GM04503 (cell line): ENCODE measurements at places on chromosomes 5 and 9.

DNA sequence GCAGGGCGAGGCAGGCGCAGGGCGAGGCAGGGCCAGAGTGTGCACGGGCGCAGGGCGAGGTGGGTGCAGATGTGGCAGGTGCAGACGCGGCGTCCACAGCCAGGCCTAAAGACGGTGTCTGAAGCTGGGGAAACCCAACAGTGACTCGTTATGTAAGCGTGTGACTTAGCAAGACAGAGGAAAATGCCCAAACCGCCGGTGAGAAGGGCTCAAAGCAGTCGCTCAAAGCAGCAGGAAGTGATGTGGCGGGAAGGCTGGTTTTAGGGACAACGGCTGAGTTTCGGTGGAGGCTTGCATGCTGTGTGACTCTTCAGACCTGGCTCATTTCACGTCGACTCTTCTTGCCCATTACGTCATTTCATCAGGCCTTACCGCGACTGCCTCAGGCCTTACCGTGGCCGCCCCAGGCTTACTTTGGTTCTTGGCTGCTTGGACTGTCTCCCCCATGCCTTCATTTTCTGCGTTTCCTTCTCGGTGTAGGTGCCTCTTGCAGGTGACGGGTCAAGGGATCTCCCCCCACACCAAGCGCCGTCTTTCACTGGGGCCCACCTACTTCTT lies 50.5 kb upstream of the EXOC3 start:
- DNase-seq = no peak

GRCh38 chr9:135757356-135757755 lies 55.4 kb downstream of the KCNT1 start:
- DNase-seq = no peak

GRCh38 chr9:97853844-97854695 lies 1.0 kb downstream of the FOXE1 start:
- no peak for DNase-seq

DNA sequence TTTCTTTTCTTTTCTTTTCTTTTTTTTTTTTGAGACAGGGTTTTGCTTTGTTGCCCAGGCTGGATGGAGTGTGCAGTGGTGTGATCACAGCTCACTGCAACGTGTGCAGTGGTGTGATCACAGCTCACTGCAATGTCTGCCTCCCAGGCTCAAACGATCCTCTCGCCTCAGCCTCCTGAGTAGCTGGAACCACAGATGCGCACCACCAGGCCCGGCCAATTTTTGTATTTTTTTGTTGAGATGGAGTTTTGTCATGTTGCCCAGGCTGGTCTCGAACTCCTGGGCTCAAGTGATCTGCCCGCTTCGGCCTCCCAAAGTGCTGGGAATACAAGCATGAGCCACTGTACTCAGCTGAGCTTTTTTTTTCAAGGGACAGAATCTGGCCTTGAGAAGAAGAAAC lies 36.8 kb upstream of the TJP2 start:
- DNase-seq = no peak

DNA sequence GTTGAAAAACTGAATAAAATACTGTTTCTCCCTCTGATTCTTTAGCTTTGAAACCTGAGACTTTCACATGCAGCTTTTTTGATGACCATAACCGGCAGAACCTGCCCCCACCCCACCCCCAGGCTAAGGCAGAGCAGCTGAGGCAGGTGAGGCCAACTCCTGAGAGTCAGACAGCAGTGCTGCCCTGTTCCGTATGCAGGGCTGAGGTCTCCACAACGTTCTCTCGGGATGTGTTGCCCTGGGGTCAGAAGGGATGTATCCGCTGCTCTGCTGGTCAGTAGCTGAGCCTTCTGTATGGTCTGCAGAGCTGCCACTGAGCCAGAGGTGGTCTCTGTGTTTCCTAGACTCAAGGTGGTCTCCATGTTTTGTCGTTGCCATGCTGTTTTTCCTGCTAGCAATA lies 190.5 kb downstream of the AOPEP start:
- DNase-seq = no peak

- no peak for DNase-seq
Observed at GRCh38 chr9:116468793-116469527, 218.1 kb upstream of the TRIM32 start.

GRCh38 chr5:9774472-9775079 lies 144.4 kb upstream of the TAS2R1 start:
- no peak for DNase-seq

DNA sequence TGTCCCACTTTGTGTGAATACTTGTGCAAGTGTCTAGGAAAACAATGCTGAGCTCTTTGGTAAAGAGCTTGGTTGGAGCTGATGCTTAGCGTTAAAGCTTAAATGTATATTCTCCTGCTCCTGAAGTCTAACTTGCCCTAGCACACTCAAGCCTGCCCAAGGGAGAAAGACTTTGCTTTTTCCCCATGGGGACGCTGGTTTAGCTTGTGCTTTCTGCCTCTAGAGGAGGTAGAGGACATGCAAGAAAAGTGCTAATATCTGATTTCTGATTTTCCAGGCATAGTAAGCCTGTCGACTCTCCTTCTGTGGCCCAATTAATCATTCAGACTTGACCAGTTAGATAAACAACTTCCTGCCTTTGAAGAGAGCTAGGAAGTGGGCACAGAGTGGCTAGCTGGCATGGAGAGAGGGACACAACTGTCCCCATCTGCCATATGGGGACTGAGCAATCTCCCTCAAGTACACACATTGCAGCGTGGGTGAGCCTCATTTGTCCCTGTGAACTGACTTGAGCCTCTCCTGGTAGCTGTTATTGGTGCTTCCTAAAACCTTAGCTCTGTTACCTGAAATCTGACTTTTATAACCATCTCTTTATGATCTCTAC lies 348.4 kb downstream of the BRINP1 start:
- DNase-seq = no peak

GRCh38 chr5:174937201-174938123 lies 213.1 kb downstream of the MSX2 start:
- DNase-seq = no peak

- DNase-seq = no peak
Observed at GRCh38 chr5:131357739-131358561, 94.1 kb downstream of the CDC42SE2 start.

DNA sequence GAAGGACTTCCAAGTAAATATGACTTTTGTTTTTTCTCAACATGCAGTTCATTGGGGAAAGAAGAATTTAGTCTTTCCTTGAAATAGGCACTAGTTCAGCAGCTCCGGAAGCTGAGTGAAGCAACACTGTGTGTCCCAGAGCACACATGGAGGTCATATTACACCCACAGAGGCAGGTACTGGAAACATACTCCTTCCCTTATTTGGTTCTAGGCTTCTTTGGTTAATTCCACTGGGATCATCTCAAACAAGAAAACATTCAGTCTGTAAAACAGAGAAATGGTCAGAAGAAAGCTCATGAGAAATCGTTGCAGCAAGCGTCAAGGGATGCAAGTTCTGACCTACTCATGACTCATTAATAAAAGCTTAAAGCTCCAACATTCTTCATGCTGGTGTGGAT lies 175.1 kb upstream of the PCSK5 start:
- no peak for DNase-seq

GRCh38 chr9:136323371-136323789 lies 4.0 kb upstream of the GPSM1 start:
- DNase-seq = no peak

DNA sequence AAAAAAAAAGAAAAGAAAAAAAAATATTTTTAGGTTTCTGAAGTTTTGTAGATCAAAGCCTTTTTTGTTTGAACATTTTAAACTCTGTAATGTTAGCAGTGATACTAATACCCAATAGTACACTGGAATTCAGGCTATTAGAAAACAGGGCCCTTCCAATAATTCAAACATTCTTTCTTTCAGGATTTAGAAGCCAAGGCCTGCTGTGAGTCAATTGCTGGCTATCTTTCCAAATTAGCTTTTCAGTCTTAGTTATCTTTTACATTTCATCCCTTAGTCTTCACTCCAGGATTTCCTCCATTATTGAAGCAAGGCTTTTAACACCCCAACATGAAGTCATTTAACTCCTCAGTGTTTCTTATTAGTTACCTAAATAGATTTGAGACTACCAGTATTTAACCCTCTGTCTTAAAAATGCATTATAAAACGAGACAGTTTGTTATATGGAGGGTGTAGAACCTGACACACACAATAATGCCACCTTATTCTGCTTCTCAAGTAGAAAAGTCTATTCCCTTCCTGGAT lies 951.9 kb upstream of the DMAC1 start:
- DNase-seq = no peak

DNA sequence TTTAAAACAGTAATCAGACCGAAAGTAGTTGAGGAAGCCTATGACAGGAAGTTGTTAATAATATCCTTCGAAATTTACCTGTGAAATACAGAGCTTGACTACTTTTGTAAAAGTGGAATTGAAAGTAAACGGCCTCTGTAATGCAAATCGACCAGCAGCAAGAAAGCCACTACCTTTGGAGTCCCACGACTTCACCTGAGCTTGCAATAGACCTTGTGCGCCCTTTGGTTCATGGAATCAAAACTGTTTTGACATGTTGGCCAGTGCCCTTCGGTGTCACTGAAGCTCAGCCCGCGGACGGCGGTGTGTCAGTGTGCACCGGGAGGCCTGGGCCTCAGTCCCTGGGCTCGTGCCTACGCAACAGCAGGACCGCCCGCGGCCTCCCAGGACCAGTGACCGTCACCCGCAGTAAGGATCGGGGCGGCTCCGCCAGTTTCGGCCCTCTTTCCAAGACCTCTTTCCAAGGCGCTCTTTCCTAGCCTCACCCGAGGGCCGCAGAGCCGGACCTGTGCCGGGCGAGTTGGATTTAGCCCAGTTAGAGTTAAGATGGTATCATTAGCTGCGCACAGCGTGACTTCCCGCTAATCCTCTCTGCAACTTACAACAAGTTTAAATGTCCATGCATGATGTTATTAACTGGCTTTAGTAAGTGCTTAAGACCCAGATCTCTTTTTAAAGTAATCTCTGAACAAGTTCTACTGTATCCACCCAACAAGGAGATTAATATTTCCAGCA lies 223.3 kb downstream of the MEF2C start:
- no peak for DNase-seq

DNA sequence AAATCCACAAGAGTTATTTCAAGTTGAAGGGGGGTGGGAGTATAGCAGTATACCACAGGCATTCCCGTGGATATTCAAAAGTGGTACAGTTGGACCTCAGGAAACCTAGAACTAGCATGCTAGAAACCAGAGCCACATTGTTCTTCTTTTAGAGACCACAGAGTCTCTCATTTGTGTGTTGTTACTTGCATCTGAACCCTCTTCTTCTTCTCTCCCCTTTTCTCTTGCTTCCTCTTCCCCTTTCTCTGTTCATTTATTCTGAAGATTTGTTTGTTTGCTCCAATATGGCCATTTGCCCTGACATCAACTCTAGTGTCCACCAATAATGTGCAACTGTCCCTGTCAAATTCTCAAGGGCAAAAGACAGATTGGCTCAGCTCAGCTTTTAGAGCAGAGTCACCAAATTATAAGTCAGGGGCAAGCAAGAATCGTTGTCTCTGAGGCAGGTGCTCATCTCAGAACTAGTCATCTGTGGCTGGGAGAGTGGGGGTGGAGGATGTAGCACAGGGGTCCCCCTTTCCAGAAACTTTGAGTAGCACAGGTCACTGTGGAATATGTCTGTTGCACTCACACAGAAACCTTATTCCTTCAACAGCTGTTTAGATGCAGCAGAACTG lies 321.1 kb downstream of the ARRDC3 start:
- no peak for DNase-seq

- no peak for DNase-seq
Observed at GRCh38 chr9:33105504-33105903, 29.0 kb upstream of the SMU1 start.

DNA sequence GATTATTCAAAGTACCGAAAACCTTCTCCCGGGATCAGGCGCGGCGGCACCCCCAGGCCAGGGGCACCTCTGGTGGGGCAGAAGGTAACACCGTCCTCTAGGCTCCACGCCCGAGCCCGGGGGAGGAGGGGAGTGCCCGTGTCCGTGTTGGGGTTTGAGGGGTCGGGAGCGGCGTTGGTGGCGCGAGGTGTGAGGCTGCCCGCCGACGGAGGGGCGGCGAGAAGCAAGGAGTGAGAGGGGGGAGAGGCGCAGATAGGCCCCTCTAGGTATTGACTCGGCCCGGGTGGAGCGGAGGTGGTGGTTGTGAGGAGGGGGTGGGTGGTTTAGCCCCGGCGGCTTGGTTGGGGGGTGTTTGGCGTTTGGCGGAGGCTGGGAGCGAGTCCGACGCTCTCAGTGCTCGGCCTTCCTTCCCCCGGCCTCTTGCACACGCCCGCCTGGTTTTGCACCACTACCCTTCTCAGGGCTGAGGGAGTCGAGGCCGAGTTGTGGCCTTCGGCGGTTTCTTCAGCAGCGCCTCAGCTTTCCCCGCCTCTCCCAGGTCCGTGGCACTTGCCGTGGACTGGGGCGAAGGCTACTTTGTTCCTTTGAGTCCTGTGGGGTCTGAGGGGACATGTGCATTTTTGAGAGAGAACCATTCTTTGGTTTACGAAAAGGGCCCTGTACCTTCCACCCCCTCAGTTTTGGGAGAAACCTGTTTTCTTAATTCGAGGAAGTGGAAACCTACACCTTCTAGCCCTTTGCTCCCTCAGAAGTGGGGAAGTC lies 450 bp downstream of the GPBP1 start:
- DNase-seq = no peak

GRCh38 chr9:111095441-111095840 lies 57.2 kb upstream of the LPAR1 start:
- DNase-seq = no peak

DNA sequence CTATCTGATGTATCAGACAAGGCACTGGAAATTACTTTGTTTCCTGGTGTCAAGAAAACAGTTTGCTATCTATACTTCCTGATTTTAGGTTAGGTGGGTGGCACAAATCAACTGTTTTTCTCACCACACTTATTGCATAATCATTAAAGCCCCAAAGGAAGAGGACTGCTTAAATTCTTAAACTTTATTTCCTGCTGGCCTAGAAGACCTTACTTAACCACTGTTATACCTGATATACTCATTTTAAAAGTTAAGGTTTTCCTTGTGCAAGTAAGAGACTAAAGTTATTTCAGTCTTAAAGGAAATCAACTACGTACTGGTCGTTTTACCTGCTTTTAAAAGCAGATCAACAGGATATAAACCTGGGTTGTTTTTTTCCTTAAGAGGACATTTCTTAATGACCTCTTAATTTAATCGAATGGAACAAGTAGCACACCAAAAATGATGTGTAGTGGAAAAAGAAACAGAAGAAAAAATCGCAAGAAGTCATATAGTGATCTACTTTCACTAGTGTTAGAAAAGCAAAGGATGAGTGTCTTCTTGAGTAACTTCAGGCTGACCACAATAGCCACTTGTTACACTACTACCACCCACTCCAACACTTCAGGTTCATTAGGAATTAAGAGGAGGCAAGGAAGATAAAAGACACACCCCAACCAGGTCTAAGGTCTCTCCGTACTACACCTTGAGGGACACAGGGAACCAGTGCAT lies 974 bp downstream of the CLINT1 start:
- no peak for DNase-seq

DNA sequence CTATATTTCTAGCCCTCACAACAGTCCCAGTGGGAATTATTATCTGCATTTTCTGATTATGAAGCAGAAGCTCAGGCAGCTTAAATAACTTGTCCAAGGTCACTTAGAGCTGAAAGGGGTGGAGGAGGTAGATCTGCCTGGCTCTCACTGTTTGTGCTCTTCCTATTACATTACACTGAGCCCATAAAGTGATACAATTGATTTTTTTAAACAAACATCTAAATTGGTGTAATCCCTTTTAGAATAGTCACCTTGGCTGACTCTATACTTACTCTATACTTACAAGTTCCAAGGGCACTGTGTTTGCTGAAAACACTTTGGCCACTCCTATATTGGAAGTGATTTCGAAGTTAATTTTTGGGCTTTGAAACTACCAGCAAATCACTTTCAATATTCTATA lies 144.7 kb downstream of the APBA1 start:
- no peak for DNase-seq

- DNase-seq = no peak
Observed at GRCh38 chr9:81455462-81456219, 233.7 kb downstream of the TLE1 start.

- no peak for DNase-seq
Observed at GRCh38 chr9:101403516-101404285, 5.0 kb downstream of the ZNF189 start.
